ENCODE measurements at places on chromosomes 5 and 9.
A peak's percentile ranks its signal among the peaks of the same experiment; 100 is the strongest.

DNA sequence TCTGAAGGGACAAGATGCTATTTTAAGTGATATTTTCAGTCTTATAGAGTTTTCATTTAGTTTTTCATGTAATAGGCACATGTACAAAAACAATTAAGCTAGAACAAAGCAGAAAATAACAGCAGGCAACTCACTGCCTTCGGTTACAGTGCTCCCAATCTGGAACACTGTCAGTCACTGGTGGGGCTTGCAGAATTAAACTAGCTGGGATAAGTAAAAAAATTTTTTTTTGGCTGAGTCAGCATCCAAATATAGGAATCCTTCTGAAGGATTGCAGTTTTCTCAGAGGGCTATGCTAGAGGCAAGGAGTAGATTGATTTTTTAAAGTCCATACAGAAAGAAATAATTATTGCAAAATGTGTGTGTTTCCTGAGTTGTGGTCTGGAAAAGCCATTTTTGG is 250.2 kb upstream of the RFX3 start:
- DNase-seq, result no peak

DNA sequence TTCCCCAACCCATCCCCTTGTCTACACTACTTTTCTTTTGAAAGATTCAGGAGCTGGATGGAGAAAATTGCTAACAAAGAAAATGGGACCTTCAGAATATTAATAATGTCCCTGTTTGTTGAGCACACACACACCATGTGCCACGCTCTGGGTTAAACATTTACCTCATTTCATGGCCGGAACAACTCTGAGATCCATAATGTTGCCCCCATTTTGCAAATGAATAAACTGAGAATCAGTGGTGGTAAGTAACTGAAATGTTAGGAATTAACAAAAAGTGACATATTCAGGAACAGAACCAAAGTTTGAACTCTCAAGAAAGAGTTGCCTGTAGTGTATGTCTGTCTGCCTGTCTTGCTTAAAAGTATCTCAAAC is 51.4 kb upstream of the SMAD5 start:
- DNase-seq, result no peak

DNA sequence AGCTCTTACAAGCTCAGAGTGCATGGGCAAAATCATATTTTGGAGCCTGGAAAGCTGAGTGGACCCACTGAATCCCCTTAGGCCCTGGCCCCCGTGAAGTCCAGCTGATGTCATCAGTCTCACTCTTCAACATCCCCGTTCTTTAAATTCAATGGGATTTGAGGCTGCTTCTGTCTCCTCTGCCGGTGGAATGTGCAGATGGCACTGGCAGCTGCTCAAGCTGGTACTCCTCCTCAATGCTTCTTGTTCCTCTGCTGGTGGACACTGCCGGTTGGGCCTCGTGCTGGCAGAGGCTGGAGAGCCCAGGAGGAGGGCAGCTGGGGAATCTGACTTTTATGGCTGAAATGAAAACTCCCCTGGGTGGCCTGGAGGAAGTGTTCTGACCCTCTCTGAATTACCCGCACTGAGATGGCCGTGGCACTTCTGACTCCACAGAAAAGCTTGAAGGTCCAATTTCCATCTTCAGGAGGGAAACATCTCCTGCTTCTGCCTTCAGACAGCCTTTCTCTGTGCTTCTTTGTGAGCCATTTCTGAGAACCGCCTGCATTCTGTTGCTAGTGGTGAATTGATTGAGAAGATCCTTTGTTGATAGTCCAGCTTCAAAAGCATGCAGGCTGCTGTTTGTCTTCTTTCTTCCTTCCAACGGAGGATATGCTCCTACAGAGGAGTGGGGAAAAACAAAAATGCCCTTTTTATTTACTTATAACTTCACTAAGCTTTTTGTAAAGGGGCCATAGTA is 298.9 kb downstream of the TMEM38B start:
- no peak for DNase-seq

DNA sequence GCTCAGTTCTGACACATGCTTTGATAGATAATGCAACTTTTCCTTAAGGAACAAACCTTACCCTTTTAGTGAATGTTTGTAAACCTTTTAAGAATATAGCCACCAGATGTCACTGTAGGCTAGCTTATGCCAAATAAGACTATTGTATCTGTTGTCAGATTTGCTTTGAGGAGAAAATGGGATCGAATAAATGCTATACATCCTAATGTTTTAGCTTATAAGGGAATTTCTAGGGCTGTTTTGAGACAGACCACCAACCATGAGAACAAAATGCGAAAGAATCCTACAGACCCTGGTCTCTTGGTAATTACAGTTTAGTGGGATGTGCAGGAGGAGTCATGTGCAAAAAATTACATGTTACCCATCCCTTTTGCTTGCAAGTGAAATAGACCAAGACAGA is 127.6 kb upstream of the NMUR2 start:
- peak; percentile 69 for DNase-seq

GRCh38 chr5:140018096-140018481 is 25.0 kb downstream of the NRG2 start:
- DNase-seq, result no peak

DNA sequence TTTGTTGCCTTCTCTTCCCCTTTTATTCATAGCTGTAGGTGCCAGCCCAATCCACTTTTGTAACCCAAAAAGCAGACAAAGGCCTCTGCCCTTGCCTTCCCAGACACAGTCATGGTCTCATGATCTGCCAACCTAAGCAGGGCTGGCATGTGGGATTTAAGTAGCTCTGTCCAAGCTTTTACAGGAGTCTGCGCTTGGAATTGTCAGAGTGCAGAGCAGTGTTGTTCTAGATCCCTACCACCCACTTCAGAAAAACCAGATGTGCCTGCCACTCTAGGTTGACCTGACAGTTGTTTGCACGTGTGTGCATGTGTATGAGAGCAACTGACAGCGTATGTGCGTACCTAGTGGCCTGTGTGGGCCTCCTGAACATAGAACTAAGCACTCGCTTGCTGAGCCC is 87.8 kb upstream of the SPRY4 start:
- DNase-seq, result peak; percentile 18

DNA sequence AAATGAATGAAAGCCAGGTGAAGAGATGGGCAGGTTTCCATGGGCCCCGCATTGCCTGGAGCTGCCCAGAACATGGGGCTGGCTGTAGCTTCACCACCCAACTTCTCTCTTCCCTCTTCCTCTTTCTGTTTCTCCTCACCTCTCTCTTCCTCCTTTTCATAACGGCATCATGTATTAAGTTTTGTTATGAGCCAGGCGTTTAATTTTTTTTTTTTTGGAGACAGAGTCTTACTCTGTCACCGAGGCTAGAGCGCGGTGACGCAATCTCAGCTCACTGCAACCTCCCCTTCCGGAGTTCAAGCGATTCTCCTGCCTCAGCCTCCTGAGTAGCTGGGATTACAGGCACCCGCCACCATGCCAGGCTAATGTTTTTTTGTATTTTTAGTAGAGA is 13.0 kb upstream of the SPINK4 start:
- DNase-seq, result peak; percentile 93
